CD4-positive, alpha-beta T cell treated with Interleukin-12 subunit alpha and Interleukin-12 subunit beta, for 1 hour (primary cell): ENCODE measurements at places on chromosomes 13 and 19.

- no peak for DNase-seq
Measured at GRCh38 chr19:44566984-44567383, 37.5 kb upstream of the CEACAM20 start.

DNA sequence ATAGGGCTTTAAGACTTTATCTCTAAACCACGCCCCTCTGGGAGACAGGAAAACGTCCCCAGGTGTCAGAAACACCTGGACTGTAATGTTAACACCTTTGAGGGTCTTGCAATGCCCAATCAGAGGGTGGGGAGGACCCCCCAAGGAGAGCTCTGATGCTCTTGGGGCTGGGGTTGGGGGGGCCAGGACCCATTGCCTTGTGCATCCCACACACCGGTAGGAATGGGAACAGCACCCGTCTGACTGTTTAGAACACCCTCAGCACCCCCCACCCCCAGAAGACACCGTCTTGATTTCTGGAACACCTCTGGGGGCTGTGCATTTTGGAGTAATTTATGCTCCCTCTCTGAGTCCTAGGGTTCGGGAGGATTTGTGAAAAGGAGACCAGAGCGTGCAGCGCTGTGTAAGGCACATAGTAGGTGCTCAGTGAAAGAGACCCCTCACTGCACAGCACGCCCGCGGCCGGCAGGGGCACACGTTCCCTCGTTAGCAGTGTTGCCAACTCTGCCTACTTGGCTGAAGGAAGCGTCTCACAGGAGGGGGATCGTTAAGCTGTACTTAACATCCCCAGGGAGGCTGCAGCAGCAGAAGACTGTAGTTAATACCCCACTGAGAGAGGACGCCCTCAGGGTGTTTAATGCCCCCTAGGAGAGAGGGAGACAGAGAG lies 2.8 kb upstream of the ERFL start:
- DNase-seq = no peak

DNA sequence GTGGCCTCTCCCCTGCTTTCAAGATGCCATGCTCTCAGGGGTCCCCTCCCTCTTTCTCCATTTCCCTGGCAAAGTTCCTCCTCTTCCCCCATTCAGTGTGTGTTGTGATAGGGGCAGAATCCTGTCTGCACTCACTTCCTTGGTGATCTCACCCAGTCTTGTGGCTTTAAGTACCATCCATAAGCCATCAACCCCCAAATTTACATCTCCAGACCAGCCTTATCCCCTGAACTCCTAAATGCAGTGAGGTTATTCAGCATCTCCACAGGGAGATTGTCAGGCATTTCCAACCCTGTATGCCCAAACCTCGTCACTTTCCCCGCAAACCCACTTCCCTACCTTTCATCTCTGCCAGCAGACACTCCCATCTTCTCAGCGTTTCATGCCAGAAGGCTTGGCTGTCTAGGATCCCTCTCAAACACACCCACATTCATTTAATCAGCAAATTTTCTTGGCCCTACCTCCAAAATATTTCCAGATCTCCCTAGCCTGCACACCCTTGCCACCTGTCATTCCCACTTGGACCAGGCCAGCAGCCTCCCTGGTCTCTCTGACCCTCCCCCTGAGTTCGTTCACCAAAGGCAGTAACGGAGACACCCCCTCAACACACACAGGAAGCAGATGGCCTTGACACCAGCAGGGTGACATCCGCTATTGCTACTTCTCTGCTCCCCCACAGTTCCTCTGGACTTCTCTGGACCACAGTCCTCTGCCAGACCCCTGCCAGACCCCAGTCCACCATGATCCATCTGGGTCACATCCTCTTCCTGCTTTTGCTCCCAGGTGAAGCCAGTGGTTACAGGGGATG lies at the start of gene HCST:
Gene HCST, plus strand, starts transcription at position 676 of the 808 bp plus-strand sequence. Its CDS starts 65 bp downstream, at position 741.
- DNase-seq = peak; percentile 61

DNA sequence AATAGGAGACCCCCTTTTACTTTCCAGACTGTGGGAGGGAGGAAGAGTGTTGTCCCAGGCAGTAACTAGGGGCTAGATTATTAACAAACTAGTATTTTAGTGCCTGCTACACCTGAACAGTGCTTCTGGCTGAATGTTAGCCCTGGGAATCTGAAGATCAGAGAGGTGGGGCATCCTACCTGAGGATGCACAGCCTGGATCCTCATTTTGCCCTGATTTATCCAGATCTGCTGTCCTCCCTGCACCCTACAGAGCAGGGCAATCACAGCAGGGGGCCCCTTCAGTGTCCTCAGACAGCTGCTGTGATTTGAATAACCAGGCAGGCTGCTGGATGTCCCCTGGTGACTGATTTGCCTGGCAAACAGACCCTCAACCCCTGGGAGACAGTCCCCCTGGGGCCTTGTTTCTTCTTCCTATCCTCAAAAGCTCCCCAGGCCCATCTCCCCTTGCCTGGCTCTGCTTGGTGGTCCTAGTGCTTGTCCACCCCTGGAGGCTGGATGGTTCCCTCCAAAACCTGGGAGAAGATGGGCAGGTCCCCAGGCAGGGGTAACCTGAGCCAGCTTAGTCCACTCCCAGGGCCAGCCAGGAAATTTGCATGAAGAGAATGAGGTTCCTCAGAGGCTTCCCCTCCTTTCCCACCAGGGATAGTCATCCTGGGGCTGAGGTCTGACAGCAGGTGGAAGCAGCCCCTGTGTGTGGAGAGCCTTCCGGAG lies at the start of gene OVOL3:
Gene OVOL3, plus strand, starts transcription at position 657 of the 713 bp plus-strand sequence. CDS start 60 bp downstream, outside the sequence.
- no peak for DNase-seq

DNA sequence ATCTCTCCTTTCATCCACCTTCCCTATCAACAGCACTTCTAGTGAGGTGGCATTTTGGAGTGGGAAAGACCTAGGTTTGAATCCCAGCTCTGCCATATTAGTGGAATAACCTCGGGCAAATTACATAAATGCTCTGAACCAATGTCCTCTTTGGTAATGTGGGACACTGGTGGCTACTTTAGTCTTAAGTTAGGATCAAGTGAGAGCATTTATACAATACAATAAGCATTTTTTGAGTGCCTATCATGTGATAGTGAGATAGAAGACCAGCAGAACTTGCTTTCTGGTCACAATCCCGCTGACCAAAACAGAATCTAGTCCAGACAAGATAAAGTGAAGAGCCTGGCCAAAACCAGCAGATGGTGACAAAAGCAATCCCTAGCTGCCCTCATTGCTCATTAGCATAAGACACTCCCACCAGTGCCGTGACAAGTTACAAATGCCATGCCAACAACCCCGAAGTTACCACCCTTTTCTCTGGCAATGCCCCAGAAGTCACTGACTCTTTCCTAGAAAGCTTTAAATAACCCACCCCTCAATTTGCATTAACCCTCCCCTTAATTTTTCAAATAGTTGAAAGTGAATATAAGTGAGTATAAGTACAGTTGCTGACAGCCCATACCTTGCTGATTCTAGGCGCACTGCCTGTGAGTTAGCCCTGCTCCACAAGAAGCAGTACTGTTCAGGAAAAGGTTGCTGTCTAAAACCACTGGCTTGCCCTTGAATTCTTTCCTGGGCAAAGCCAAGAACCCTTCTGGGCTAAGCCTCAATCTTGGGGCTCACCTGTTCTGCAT lies 28.9 kb upstream of the KPNA3 start:
- DNase-seq = no peak

DNA sequence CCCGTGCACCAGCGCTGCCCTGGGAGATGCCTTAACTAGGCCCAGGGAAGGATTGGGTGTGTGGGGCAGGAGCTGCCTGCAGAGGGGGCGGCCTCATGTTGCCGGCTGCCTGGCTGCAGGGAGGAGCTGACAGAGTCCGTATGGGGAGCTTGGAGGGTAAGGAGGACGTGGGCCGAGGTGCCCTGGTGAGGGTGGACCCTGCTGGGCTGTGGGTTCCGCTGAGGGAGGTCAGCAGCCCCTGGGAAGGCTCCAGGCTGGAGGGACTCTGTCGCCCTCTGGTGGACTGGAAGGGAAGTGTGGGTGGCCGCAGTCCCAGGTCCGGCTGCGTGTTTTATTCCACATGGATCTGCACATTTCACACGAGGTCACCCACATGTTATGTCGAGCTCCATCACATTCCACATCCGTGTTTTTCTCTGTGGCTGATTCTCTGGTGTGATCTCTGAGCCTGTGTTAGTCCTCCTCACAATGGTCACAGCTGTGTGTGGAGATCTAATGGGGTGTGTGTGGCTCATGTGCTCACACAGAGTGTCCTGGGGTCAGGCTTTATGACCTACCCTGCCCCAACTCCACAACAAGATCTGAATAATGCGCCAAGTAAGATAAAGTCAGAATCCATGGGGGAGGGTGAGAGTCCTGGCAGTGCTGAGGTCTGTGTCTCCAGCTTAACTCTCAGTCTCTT lies 1.8 kb upstream of the CEACAM8 start:
- peak; percentile 33 for DNase-seq

GRCh38 chr13:111204438-111205177 lies 89.5 kb downstream of the ARHGEF7 start:
- DNase-seq = no peak

- DNase-seq = peak; percentile 2
Measured at GRCh38 chr13:24511816-24512196, 772 bp downstream of the PARP4 start.

GRCh38 chr13:110661256-110661655 lies 44.7 kb downstream of the CARS2 start:
- no peak for DNase-seq

DNA sequence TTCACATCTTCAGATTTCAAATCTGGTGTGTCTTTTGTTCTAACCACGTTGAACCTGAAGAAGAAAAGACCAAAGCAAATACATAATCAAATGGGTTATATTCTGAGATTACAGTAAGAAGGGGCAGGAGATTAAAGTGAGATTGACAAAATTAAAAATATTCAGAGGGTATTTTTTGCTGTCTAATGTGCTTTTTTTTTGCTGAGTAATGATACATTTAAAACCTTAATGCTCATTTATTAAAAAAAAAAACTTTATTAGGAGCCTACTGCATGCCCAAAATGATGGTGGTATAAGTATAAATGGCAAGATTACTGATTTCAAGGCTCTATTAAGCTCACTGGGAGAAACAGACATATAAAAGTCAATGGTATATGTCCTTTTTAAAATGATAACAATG lies 459.4 kb downstream of the FGF9 start:
- no peak for DNase-seq

GRCh38 chr19:31269425-31270127 lies 79.7 kb downstream of the TSHZ3 start:
- no peak for DNase-seq

- no peak for DNase-seq
Measured at GRCh38 chr13:72495681-72496080, 231.7 kb downstream of the MZT1 start.

GRCh38 chr13:98648141-98648540 lies 71.2 kb upstream of the STK24 start:
- no peak for DNase-seq

DNA sequence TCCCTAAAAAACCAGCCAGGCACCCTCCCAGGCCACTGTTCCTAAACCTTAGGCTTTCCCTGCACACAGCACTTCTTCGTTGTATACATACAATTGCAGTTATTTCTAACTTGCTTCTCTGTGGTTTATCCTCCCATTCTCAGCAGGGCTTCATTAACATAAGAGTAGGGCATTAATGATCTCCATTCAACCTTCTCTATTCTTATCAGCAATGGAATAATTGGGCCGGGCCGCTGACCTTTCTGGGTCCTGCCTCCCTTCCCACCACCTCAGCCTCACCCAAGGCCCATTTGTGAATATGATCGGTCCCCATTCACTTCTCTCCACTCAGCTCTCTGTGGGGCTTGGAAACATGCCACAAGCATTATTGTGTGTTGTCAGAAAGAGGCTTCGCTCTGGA lies 184.2 kb downstream of the SUCLA2 start:
- DNase-seq = no peak

DNA sequence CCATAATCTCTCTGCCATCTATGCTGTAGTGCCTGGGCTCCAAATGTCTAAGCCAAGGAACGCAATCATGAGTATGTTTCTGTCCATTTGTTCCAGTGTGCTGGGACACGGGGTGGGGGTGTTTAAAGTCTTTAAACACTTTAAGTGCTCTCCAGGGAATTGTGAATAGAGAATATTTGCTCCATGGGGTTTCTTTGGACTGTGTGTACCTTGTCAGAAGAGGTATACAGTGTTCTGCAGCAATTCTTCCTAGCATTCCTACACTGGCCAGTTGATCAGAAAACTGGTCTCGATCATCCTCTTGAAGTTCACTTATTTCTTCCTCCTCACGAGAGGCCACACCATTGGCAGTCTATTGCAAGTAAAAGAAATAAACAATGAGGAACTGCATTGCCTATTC lies 35.1 kb upstream of the EEF1AKMT1 start:
- no peak for DNase-seq

DNA sequence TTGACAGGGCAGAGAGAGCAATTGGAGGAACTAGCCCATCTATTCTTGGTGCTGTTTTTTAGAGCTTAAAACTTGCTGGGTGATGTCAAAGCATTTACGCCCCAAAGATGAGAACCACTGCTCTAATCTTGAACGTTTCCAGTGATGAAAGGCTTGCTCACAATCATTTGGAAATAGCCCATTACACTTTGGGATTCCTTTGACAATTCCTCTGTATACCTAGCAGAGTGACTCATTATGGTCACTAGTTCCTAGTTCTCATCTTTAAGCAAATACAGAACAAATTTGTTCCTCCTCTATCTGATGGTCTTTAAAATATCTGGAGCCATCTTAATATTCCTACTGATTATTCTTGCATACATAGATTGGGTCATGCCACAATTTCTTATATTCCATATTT lies 112.3 kb downstream of the GPC6 start:
- no peak for DNase-seq

DNA sequence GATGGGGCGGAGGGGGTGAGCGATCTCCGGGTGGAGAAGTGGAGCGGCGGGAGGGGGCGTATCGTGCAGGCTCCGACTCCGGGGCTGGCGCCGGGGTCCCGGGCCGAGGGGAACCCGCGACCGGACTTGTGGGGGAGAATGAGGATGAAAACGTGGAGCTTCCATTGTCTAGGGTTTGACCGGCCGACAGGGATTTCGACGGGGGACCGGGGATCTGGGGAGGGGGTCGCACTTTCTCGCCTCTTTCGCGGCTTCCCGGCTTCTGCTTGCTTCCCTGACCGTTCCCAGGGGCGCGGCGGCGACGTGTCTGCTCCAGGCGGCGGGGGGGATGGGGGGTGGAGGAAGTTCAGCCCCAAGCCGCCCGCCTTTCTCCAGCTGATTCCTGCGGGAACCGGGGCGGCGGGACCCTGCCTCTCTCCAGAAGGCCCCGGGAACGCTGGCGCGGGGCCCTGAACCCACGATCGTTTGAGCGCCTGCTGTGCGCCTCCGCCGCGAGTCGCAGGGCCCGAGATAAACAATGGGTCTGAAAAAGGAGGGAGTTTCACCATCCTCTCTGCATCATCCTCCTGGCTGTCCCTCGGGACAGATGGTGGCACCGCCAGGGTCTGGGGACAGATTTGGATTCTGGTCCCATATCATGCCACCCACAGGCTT lies 790 bp downstream of the TPM4 start:
- peak; percentile 32 for DNase-seq
